ENCODE measurements at places on chromosomes 2 and 18. TPM values are rescaled to one million over a fixed set of nuclear protein-coding genes. Genes with fewer than 3 reads are reported as not detected.

The TMEM37 gene
- 1.2 TPM for polyA plus RNA-seq

The FEV gene
- polyA plus RNA-seq, result not detected

The DHRS9 gene
- 0.73 TPM for polyA plus RNA-seq

- DNase-seq, result no peak
Observed at GRCh38 chr2:169047256-169048250, 16.4 kb upstream of the ABCB11 start.

- no peak for DNase-seq
Observed at GRCh38 chr2:38473333-38474005, 96.4 kb upstream of the ATL2 start.

GRCh38 chr2:204343685-204344084 is 201.6 kb upstream of the PARD3B start:
- DNase-seq, result no peak

DNA sequence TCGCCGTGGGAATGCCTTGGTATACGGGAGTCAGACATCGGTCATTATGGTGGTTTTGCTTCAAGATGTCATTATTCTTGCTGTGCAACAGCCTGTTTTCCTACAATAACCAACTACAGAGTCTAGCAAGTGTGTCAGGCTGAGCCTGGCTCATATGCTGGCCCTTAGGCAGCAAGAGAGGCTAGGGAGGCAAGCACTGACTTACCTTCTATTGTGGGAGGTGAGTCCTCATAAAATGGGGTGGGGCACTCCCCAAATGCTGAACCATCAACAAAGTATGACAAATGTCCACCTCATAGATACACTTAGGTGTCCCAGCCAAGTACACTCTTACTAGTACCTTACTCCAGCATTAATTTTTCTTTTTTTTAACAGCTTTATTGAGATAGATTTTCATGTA is 77.0 kb upstream of the ATL2 start:
- DNase-seq, result no peak

GRCh38 chr2:16717477-16717876 is 51.8 kb upstream of the CYRIA start:
- no peak for DNase-seq

GRCh38 chr2:241018051-241018891 is 19.9 kb downstream of the SNED1 start:
- no peak for DNase-seq

DNA sequence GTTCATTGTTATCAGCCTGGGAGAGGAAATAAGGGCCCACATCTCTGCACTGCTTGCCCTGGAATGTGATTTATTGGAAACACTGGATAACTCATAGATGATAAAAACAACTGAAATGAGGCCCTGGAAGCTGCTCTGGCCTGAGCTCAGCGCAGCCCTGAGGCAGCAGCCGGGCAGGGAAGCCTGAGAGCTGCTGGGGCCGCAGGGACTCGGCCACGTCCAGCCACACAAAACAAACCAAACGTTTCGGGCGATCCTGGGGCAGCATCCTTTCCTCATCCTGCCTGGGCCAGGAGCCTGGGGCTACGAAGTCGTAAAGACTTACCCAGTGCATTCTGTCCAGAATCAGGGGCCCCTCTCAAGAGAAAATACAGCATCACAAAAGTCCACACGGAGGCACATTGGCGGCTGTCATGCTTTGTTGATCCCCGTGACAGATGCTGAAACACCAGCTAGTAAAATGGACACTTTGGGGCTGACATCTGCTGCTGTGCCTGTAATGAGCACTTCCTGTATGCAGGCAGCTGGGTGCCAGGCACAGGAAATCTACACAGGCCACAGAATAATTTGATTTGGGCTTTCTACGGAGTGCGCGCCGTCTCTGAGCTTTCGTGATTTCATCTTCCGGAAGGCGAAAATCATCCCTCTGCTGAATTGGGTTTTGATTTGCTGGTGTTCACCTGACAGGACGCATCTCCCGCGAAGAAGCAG is 250.6 kb downstream of the EIPR1 start:
- DNase-seq, result no peak

DNA sequence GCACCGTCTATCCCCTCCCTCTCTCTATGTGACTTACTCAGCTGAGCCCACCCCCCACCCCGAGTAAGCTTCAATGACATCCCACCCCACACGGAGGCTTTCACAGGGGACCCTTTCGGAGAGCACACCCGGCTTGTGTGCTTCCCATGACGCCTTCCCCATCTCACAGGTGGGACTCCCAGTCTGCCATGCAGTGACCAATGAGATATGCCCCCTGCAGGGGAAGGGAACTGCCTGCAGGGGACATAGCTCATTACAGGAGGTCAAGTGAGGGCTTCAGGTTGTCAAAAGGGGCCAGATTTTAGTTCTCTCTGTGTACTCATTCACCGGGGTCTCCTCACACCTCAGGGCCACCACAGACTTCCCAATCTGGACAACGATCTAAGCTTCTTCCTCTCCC is 112.6 kb downstream of the GAREM1 start:
- no peak for DNase-seq

GRCh38 chr18:63078471-63078870 is 241.1 kb downstream of the BCL2 start:
- DNase-seq, result no peak

GRCh38 chr2:83069724-83070123 is 1389.4 kb downstream of the SUCLG1 start:
- DNase-seq, result no peak

- peak; percentile 86 for DNase-seq
Observed at GRCh38 chr2:237669628-237670392, 42.4 kb downstream of the LRRFIP1 start.

GRCh38 chr2:64609227-64609941 is 44.3 kb downstream of the SERTAD2 start:
- DNase-seq, result peak; percentile 77

DNA sequence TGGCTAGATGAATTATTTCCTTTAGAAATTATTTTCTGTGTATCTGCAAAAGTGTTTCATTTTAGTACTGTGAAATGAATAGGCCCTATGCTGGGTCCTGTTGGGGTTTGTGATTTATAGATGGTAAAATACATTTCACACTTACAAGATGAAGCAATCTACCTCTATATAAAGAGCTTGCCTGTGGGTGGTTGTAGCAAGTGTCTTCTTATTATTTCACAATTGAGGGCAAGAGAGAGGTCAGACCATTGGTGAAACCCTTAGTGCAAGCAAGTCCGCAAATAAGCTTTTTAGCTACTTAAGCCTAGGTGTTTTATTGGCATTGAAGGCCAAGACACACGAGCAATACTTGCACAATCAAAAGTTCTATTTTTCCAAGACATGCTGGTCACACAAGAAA is 153.1 kb downstream of the FMNL2 start:
- no peak for DNase-seq
